ENCODE measurements at places on chromosomes 7 and 10.

DNA sequence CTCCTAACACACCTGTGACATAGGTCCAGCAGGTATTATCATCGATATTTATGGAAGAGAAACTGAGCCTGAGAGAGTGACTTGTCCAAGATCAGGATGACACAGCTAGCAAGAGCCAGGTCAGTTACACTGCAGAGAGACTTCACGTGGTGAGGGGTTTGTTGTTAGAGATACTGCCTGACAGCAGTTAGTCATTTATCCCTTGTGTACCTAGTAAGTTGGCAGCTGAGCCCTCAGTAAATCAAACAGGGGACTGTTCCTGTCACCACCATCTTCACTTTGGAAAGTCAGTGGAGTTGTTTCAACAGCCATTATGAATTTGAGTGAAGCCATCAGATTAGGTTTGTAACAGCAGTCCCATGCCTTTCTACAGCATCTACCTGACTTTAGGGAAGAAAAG lies 87.5 kb upstream of the GATA3 start:
- DNase-seq, result no peak

GRCh38 chr10:58577437-58577777 lies 64.7 kb downstream of the BICC1 start:
- DNase-seq, result peak; percentile 93

GRCh38 chr10:1381339-1381738 lies 325.2 kb downstream of the WDR37 start:
- DNase-seq, result no peak

DNA sequence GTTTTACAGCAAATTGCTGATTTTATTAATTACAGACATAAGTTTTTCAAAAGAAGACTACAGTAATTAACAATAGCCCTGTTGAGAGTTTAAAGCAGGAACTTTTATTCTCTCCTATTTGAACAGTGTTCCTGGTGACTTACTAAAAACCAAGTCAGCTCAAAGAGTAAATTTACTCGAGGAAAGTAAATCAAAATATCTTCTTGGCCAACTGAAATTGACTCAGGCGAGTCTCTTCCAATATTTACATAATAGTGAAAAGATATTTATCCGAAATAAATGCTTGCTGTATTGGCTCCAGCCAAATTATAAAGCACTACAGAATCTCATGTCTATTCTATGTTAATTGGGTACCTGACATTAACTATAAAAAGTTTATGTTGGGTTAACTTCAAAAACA lies 13.2 kb downstream of the CYTH3 start:
- DNase-seq, result no peak

- no peak for DNase-seq
These were observed 484.7 kb upstream of the PODXL start for GRCh38 chr7:132041108-132041507.

GRCh38 chr7:120014925-120015465 lies 258.0 kb upstream of the KCND2 start:
- DNase-seq, result peak; percentile 72

DNA sequence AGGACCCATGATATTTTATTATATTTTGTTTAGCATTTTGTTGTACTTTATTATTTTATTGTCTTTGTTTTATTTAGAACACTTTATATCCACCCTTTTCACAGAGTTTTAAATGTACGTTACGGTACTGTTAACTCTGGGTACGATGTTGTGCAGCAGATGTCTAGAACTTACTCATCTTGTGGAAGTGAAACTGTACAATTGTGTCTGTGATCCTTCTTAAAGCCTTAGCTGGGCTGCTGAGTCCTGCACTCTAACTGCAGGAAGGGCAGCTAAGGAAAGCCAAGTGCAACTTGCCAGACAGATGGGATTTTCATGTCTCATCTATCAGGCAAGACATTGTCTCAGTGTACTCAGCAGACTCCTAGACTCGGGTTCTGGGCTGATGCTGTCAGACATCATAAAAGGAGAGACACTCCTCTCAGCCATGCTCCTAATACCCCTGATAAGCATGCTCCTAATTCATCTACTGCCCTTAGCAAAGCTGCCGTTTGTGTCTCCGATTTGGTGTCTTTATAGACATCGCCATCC lies 14.6 kb upstream of the INSYN2A start:
- no peak for DNase-seq

DNA sequence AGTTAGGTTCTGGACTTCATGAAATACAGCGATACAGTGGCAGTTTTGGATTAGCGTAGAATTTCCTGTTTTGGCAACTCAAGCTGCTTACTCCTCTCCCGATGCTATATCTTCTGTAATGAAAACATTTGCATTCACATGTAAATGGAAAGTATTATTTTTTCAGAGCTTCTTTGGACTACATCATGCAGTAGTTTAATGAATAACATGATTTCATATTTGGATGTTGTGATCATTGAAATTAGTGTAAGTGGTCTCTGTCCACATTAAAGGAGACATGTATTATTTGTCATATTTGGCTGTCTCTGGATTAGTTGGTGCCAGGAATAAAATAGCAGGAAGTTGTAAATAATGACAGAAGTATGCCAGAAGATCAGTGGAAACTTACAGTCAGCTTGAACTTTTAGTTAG lies 331.6 kb downstream of the GFRA1 start:
- DNase-seq, result no peak

- no peak for DNase-seq
These were observed 301.5 kb upstream of the SHH start for GRCh38 chr7:156113731-156114130.

GRCh38 chr7:38163671-38164070 lies 14.4 kb upstream of the STARD3NL start:
- no peak for DNase-seq

DNA sequence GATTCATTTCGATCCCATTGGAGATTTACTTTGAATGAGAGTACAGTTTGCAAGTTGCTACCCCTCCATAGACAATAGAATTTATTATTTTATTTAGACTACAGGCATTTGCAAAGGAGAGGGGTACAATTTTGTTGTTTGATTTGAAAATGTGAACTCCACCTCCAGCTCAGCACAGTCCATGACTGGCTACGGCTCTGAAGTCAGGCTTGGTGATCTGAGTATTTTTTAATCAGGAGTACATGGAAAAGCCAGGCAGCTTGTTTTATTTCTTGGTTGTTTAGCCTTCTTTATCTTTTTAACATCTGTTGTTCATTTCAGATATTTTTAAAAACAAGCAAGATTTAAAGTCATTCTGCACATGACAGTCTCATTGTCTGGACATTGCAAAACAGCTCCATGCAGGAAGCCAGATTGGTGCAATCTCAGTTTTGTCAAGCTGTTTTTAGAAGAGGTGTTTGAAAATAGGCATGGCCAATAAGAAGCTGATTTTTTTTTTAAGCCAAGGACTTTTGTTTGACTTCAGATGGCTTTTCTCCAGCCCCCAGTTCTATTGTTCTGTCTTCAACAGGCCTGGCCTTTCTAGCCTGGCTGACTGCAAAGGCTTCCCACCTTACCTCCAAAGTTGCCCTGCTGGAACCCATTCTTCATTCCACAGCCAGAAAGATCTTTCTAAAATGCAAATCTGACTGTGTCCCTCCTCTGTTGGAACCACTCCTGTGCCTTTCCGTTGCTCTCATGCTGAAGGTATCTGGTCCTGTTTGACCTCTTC lies 12.2 kb downstream of the PLXDC2 start:
- peak; percentile 54 for DNase-seq

DNA sequence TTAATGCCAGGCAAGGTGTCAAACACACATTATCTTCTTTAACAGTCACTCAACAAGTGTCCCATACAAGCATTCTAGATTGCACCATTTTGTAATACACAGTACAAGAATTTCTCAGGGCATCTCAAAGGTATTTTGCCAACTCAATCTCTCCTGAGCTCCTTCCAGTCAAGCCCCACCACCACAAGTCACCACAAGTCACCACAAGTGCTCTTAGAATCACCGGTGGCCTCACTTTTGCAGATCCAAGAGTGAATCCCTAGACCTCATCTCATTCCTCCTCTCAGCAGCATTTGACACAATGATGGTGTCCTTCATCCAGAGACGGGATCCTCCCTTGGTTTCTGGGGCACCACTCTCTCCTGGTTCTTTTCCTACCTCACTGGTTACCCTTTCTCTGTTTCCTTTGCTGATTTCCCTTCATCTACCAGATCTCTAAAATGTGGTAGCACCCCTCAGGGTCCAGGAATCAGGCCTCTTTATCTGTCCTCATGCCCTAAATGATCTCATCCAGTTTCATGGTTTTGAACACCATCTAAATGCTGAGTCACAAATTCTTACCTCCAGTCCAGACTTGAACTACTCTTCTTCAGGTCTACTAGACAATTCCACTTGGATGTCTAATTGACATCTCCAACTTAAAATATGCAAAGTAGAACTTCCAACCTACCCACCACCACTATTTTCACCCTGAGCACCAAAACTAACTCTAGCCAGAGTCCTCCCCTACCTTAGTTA lies 26.9 kb downstream of the VPS41 start:
- no peak for DNase-seq

DNA sequence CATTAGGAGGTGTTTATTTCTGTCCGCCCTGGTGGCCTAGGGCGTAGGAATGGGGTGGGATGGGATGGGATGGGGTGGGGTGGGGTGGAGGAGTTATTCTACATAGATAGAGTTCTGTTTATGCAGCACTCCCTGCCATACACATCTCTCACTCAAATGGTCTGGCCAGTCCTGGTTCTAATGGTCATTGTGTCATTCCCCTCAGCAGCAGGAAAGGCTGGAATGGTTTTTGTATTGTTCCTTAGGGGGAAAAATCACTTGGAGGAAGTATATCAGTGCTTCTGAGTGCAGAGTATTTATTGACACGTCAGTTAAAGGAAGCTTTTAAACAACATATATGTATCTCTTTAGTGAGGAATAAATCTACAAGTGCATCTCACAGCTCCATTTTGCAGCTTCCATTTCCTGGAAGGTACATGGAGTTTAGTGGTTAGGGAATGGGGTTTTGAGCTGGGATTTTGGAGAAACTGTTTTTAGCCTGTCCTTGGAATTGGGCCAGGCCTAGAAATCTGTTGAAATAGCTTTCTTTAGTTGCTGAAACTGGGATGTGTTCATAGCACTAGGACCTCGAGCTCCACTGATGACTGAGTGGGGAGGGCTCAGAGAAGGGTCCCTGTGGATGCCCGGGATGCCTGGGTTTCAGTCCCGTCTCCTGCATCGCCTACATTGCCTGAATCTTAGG lies 8.3 kb downstream of the TSPAN14 start:
- DNase-seq, result peak; percentile 78

DNA sequence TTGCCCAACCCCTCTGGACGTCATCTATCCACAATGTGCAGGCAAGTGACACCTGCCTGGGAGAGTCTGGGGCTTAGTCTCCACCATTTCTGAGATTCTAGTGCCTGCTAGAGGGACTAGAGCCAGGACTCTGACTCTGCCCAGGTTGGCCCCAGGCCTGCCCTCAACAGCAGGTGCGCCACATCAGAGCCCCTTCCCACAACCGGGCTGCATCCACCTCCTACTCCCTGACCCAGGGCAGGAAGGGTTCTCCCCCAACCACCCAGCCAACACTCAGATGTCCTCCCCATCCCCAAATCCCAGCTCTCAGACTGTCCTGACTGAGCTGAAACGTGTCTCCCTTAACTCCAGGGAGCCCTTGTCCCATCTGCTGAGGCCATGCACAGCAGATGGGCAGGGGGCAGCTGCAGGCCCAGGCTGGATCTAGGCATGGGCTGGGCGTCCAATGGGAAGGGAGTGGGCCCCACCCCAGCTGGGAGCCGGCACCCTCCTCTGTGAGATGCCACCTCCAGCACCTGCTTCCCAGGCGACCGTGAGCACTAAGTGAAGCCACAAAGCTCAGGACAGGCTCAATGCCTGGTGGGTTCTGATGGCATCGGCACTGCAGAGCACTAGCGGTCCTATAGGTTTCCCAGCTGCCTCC lies 49.2 kb downstream of the RASGEF1A start:
- DNase-seq, result no peak

- no peak for DNase-seq
These were observed 113.8 kb upstream of the EEPD1 start for GRCh38 chr7:36039243-36039642.

DNA sequence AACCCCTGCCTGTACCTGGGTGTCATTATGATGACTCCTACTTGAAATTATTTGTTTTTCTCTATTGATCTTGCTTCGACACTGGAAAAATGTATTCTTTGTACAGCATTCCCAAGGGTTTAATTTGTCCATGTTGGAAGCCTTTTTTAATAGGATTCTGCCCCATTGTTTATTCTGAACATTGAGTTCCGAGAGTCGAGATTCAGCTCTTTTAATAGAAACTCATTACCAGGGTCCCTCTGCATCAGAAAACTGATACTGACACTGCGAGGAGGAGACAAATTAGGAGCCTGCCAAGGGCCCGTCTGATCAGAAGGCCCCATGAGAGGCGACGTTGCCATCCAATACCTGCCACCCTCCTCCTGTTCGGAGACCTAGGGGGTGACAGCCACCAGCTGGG lies 260.5 kb upstream of the ZMIZ1 start:
- no peak for DNase-seq

- DNase-seq, result no peak
These were observed 475.5 kb downstream of the NXPH1 start for GRCh38 chr7:8908889-8909288.

- no peak for DNase-seq
These were observed 161.0 kb upstream of the TRIM24 start for GRCh38 chr7:138299066-138299465.

DNA sequence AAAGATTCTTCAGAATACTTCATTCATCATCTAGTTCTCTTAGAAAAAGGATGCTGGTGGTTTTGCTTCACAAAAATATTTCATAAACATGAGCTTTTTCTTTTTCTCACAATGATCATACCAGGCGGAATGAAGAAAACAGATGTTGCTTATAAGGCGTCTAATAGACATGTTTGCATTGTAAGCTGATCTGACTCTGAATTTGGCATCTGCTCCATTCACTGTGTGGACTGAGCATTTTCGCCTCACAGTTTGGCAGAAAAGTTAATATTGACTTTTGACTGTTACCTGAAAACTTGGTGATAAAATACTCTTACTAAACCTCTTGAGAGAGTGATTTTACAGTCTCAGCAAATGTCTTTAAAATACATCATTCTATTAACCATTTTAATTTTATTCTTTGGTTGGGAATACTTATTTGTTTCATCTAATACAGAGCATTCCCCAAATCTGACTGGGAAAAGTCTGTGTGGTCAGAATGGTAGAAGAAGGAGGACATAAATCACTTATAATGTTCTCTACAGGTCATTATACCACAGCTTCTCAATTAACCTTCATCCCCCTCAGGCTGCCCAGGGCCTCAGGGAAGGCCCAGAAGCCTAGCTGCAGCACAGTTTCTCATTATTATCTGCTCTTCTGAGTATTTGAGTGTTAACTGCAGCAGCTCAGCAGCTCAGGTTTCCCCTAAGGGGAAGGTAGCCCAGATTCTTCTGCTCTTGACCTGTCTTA lies 121.6 kb upstream of the KAT6B start:
- no peak for DNase-seq

DNA sequence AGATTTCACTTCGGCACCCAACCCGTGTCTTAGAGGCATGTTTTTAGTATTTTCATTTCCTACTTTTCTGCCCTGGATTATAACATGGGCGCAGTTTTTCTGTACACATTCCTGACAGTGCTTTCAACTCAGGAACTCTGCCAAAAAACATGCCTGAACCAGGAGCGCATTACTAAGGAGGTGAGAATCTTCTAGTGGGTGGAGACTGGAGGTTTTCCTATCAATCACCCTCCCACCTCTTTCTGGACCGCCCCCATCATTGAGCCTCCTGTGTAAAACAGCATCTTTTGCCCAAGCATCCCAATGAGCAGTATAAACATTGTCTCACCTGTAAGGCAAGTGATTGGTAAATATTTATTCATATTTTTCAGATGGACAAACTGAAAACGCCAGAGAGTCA lies 53.2 kb downstream of the STK17A start:
- DNase-seq, result peak; percentile 62
